Stimulated activated CD4-positive, alpha-beta T cell treated with anti-CD3 and anti-CD28 coated beads, Interleukin-1b, Interleukin-23, amount 100 ng/mL, for 4 hours (primary cell): ENCODE measurements at places on chromosomes 13 and 19.

DNA sequence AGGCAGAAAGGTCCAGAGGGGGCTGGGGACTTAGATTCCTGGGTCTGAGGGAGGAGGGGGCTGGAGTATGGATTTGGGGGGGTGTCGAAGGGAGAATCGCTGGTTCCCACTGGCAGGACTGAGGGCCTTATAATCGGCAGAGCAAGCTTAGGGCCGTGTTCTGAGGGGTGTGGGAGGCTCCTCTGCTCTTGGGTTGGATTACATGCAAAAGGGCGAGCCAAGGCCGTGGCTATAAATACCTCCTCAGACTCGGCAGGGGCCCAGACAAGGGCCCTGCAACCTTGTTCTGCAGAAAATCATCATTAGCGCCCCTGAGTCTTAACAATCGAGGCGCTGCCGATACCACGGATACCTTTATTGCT, 707 bp upstream of the MAMSTR start:
- DNase-seq = no peak

DNA sequence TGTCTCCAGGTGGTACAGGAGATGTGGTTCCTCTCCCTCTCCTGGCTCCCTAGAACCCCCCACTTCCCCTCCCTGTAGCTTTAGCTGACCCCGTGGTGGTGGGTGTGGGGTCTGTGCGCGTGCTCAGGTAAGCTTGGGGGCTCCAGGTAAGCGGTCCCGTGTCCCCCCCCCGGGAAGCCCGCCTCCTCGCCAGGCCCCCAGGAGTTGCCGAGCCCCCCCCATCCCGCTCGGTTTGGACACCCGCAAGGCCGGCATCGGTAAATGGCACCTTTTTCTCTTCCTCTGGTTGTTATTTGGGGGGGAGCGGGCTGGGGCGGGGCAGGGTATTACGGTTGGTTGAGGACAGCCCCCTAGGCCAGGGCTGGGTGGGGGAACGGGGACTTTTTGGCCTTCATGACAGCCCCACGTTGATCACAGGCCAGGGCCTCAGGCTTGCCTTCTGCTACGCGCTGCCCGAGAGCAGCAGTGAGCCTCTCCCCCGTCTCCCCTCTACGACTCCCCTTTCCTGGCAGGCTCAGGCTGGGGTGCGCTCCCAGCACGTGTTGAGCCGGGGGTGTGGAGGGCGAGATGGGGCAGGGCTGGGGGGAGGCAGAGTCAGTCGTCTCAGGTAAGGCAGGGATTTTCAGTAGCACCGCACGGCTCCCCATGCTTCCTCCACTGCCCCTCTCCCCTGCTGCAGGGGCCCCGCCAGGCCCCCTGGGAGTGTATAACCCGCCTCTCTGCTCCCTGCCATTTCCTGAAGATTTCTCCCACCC, 10.7 kb upstream of the LIN7B start:
- DNase-seq = no peak

- no peak for DNase-seq
Observed at GRCh38 chr13:106493533-106494220, 41.8 kb downstream of the EFNB2 start.

GRCh38 chr19:23343434-23344010, 51.7 kb downstream of the ZNF91 start:
- no peak for DNase-seq

- no peak for DNase-seq
Observed at GRCh38 chr13:20938302-20938701, 35.8 kb upstream of the XPO4 start.

GRCh38 chr13:29946093-29946492, 95.7 kb upstream of the UBL3 start:
- DNase-seq = no peak

DNA sequence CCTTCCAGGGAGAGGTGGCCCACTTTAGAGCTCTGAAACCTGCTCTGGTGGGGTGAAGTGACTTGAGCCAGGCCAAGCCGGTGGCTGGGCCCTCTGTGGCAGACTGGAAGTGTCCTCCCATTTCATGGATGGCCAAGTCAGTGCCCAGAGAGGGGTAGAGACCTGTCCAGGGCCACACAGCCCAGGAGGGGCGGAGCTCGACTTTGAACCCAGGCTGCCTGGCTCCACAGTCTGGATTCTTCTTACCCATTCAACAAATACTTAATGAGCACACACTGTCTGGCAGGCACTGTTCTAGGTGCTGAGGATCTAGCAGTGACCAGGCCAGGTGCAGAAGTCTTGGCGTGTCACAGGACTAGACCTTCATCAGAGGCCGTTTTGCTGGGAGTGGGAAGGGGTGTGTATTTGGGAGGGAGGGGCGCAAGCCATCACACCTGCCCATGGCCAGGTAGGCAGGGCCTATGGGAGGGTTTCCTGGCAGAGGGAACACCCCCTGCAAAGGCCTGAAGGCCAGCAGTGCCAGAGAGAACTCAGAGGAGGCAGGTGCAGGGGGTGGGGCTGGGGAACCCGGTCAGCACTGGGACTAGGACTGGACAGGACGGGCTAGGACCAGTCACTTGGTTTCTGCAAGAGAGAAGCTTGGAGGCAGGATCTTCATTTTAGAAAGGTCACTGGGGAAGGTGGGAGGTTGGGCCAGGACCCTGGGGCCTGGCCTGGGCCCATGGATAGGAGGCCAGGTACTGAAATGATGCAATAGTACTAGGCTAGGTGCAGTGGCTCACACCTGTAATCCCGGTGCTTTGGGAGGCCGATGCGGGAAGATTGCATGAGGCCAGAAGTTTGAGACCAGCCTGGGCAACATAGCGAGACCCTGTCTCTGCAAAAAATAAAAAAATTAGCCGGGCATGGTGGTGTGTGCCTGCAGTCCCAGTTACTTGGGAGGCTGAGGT, 31.8 kb downstream of the DNM2 start:
- DNase-seq = no peak

DNA sequence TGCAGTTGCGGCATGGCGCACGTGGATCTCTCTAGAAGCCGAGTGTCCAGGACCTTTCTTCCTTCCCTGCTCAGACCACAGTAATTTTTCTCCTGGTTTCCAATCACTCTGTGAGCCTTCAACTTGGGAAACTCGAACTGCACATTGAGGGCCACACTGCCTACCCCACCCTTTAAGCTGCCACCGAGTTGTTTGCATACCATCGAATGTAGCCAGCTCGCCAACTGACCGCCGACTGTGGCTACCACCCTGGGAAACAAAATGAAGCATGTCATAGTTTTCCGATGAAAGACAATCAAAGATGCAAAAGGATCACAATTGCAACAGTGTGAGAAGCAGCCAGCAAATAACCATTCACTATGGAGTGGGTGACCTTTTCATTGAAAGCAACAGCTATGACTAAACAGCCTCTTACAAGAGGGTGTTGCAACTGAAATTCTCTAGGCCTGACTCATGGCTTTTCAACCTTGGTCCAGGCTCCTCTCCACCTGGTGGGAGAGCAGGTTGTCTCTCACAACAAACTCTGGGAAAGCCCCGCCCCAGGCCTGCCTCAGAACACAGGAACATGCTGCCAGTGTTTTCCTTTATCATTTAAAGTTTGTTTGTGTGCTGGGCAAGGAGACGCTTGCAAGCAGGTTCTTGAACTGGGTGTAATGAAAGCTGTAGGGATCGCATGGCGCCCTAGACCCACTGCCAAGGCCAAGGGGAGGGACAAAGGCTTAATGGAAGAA, 141.7 kb upstream of the SERP2 start:
- DNase-seq = no peak

- DNase-seq = peak; percentile 59
Observed at GRCh38 chr13:74026753-74027152, 107.5 kb downstream of the KLF12 start.

GRCh38 chr19:30857388-30857787, 485.2 kb downstream of the ZNF536 start:
- no peak for DNase-seq

GRCh38 chr13:39684531-39685137, 29.2 kb downstream of the COG6 start:
- DNase-seq = no peak

DNA sequence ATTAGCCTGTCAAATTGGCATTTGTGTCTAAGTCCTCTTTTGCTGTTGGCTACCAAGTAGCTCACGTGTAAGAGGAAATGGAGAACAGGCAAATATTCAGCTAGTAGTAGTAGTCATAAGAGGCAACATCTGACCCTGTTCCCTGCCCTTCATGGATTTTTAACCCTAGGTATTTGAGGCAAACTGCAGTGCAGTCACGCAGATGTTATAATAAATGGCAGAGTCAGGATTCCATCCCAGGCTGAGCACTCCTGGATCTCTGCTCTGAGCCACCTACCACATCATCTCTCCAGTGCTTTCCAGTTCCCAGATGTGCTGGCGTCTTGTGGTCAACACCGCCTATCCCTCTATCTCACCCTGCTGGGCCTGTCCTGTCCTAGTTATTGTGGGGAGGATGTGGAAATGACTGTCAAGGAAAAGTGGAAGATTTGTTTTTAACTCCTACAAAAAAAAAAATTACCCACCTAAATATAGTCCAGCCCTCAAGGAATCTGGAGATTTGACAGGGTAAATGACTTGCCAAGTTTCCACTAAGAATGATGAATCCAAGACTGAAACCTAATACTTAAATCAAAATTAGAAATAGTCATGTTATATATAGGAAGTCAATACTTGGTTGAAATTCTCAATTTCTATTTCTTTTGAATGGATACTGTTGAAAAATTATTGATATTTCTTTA, 322.9 kb downstream of the GPC6 start:
- DNase-seq = no peak

DNA sequence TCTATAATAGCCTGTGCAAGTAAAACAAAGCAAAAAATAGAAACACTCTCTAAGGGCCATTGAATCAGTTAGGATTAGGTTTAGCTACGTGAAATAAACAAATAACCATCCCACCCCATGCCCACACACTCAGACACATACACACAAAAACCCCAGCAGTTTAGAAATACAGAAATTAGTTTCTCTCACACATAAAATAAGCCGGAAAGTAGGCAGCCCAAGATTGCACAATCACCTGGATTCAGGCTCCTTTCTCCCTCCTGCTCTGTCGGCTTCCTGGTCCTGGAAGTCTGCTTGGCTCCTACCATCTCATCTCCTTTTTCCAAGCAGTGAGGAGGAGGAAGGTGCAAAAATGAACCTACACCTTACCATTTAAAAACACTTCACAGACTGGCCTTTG, 22.6 kb upstream of the USP12 start:
- DNase-seq = no peak

- DNase-seq = no peak
Observed at GRCh38 chr19:19777692-19778091, 43.9 kb downstream of the ZNF506 start.
